ENCODE measurements at places on chromosomes 1 and 21.
A peak's percentile ranks its signal among the peaks of the same experiment; 100 is the strongest.

- DNase-seq = no peak
Observed at GRCh38 chr1:98221923-98222322, 301.1 kb upstream of the DPYD start.

DNA sequence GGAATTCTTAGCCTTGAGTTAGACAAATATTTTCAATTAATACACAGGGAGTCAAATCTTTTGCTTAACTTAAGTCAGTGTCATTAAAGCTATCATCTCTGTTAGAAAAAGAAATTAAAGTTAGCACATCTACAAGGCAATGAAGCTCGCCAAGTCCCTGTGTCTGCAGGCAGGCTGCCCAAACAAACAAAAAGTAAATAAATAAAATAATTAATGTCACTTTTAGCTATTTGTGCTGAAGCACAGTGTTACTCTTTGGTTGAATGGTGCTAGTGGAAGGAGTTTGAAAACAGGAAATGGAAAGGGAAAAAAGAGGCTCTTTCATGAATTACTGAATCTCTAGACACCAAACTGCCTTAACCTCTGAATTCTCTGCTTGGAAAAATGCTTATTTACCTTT, 37.1 kb upstream of the COL11A1 start:
- DNase-seq = no peak

DNA sequence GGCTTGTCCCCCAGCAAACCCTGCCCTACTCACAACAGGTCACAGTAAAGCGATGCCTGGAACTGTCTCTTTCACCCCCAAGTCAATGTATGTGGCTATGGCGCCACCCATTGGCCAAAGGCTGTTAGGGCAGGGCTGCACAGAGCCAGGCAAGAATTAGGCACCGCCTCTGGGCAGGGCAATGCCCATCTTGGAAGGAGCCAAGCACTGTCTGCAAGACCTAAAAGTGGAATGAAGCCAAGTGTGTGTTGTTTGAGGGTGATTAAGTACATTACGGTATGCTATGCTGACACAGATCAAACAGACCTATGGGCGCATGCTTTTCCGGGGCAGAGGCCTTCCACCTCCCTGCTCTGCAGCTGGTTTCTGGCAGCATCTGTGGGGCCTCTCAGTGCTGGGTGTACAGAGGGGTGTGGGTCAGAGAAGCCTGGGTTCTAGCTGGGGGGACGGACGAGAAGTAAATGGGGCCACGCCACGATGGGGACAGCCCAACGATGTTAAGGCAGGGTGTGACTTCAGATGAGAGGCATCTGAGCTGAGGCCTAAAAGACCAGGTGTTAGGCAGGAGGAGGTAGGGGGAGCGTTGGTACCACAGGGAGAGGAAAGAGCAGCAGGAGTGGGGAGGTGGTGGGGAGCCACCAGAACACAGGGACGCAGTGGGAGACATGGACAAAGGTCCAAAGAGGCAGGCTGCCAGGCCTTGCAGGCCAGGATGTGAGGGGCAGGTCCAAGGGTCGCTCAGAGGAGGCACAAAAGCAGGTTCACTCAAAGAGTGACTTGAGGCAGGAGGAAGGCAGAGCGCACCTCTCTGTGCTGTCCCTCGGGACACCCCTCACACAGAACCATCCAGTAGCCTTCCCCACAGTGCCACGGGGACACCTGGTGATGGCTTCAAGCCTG, 49.8 kb downstream of the ACOT7 start:
- peak; percentile 78 for DNase-seq

DNA sequence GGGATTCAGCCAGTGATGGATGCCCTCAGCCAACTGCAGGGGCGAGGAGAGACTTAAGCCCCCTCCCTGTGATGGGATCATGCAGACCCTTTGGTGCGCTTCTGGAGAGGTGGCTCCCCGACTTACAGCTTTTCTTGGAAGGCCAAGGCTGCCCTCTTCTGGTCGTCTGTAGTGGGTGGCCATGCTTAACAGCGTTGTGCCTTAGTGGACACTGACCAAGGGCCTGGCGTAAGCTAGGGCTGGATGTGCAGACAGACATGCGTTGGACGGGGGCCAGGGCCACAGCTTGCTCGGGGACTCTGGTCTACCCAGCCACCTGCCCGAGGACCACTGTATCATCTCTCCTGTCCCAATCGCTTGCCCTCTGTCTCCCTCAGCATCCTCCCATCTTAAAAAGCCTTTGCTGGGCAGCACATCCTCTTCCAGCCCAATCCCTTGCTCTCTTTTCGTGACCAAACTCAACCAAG, 5.5 kb downstream of the AZIN2 start:
- peak; percentile 65 for DNase-seq

GRCh38 chr1:234734869-234735268, 124.9 kb upstream of the IRF2BP2 start:
- DNase-seq = no peak

DNA sequence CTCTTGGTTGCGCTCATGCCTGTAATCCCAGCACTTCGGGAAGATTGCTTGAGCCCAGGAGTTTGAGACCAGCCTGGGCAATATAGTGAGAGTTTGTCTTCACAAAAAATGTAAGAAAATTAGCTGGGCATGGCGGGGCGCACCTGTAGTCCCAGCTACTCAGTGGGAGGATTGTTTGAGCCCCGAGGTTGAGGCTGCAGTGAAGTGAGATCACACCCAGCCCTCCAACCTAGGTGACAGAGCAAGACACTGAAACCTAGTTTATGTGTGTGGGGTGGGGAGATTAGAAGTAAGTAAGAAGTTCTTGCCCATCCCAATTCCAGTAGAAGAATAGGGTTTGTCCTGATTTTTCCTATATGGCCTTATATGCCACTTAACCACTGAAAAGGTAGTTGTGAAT, 2.0 kb downstream of the RPL5 start:
- no peak for DNase-seq
